GOT3 (cell line): ENCODE measurements at places on chromosomes 1 and 21.

DNA sequence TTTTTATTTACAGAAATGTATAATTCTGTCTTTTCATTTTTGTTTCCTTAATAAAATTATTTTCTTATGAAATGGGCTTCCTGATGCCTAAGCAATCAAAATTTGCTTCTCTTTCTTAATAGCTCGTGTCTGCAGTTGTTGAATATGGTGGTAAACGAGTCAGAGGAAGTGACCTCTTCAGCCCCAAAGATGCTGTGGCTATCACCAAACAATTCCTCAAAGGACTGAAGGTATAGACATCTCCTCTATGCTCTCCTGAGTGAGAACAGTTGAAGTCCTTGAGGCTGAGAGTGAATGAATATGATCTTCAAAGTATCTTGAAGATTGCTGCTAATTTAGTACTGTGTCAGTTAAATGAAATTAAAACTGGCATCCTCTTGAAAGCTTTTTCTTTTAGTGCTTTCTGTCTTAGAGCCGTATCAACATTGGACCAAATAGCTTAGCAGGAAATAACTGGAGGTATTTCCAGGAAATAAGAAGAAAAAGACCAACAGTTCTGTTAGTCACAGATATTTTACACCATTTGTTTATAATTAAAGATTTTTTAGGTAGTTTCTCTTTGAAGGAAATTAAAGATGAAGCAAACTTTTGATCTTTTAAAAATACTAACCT, 24.7 kb downstream of the VPS45 start:
- DNase-seq: no peak

DNA sequence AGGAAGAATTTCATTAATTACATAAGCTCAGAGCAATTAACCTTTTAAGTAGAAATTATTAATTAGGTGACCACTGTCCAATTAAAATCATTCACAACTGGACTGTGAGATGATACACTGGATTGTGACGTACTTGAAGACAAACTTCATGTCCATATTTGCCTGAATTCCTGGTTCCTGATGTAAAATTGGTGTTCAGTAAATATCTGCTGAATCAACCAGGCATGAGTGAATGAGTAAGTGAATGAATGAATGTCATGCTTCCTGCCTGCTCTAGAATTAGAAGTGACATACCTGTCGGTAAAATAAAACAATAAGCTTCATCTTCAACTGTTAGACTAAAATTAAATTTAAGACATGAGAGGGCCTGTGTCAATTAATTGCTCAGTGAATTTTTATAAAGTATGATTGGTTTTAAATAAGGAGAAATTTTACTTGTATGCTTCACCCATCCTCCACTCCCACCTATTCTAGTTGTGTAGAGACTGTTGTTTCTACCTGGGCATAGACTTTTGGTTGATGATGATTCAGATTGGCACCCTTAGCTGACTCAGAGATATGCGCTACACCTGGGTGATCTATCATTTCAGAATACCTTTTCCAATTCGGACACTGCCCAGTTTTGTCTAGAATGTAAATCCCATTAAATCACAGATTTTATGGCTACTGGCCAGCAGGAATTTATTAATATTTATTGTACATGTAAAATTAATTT, 56.9 kb upstream of the PTGS2 start:
- DNase-seq: no peak

GRCh38 chr1:2021550-2021949, 2.4 kb downstream of the GABRD start:
- no peak for DNase-seq

DNA sequence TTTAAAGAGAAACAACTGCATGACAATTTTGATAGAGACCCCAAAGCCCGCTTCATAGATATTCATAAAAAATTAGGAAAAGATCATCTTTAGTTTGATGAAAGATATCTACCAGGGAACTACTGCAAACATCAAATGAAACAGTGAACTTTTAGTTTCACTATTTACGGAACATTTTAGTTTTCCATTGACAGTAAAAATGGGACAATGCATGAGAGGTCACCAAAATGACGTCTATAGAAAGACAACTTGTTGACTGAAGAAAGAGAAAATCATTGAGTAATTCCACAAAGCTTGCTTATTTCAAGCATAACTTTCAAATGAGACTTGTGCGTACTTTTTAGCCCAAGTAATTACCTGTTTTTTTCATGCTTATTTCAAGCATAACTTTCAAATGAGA, 411.4 kb downstream of the HLX start:
- no peak for DNase-seq

GRCh38 chr1:215600258-215600792, 33.2 kb downstream of the KCTD3 start:
- DNase-seq: no peak

GRCh38 chr1:70386121-70386520, 24.9 kb upstream of the CTH start:
- no peak for DNase-seq

- DNase-seq: no peak
Measured at GRCh38 chr1:201422436-201423030, 1.0 kb upstream of the TNNI1 start.

DNA sequence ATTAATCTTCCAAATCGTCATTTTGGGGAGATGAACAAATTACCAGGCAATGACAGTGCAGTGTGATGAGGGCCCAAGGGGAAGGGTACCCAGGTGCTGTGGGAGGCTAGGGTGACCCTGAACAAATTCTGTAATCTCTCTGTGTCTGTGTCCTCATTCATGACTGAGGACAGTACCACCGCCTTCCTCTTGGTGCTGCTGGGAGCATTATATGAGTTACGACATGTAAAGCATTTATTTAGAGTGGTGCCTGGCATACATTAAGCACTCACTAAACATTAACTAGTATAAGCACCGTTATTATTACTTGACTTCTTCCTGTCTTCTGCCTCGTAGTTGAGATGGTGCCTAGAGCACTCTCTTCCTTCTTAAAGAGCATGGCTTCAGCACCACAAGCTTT, 468.2 kb upstream of the VAMP3 start:
- DNase-seq: no peak

DNA sequence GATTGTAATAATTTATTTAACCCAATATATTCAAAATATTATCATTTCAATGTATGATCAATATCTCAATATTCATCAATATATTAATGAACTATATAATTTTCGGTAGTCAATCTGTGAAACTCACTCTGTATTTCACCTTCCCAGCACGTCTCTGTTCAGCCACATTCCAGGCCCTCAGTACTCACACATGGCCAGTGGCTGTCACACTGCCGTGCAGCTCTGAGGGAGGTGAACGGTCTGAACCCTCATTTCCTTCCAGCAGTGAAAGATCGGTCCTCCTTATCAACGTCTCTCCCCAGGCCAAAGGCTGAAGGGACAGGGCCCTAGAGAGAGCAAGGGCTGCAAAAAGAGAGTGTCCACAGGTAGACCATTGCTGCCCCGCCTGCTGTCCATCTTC, 39.5 kb upstream of the ZNF124 start:
- DNase-seq: no peak

DNA sequence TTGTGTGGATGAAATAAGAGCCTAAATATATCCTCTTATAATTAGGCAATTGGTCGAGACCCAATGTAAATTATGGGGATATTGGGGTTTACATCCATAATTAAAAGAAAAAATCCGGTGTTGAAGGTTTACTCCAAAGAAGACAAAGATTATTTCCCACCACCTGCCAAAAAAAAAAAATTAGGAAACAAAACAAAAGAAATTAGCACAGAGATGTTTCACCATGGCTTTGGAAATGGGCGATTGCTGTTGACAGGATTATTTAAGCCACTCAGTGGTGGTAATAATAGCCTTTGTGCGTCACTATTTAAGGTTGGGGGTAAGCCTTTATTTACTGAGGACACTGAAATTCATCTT, 585 bp upstream of the GLRX2 start:
- no peak for DNase-seq

DNA sequence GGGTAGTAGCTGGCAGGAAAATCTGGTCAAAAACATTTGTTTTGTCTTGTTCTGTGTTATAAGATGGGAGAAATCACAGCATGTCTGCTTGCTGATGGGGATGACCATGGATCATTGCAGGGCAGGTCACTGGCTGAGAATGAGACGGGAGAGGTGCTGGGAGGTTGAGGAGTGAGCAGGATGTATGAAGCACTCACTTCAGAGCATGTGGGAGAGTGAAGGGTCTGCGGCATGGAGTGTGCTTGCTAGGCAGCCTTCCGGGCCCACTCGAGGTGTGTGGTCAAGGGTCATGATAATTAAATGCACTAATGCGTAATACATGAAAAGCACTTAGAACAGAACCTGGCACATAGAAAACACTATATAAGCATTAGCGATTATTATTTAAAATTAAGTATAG, 42.0 kb upstream of the SPOCD1 start:
- DNase-seq: no peak

DNA sequence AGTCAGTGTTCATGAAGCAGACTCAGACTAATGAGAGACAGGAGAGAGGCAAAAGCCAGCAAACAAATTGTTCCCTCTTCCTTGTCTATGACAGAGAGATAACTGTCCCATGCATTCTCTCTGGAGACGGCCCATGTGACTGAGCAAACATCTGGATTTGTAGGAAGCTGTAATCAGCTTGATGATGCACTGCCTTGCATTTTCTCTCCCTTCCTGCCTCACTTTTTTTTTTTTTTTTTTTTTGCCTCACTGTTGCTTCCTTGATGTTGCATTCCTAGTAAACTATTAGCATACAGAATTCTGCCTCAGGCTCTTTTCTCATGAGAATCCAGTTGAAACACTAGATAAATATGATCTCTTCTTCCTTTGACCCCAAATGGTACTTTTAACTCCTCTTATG, 134.5 kb downstream of the HHIPL2 start:
- DNase-seq: no peak

- DNase-seq: no peak
Measured at GRCh38 chr1:204834752-204835151, 35.9 kb upstream of the NFASC start.

- DNase-seq: no peak
Measured at GRCh38 chr1:30683699-30684098, 39.7 kb downstream of the MATN1 start.

GRCh38 chr1:180221462-180221861, 8.6 kb upstream of the LHX4 start:
- DNase-seq: no peak

DNA sequence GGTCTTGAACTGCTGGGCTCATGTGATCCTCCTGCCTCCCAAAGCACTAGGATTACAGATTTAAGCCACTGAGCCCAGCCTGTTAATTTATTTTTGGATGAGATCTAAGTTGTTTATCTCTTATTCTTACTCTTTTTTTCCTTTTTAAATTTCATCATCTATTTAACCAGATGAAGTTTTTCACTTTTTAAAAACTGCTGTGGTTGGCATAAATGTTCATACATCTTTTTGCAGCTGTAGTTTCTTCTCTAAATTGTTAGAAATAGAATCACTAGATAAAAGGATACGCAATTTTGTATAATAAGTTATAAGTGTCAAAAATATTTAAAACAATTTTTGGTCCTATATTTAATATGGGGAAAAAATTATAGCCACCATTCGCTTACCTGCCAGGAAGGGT, 80.3 kb upstream of the GPR88 start:
- DNase-seq: no peak

DNA sequence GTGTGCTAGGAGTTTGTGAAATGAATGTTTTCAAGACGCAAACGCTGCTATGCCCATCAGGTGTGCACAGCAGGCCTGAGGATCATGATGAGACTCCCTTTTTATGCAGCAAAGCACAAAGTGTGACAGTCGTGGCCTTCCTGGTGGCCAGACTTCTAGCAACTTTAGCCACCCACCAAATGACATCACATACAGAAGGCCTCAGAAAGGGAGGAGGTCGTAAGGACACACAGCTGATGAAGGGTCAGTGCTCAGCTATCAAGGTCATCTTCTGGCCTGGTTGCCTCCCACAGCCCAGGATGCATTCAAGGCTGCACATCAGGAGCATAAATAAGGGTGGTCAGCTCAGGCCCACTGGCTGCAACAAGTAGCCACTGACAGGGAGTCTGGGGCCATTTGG, 36.6 kb downstream of the BMP8A start:
- DNase-seq: no peak

GRCh38 chr1:77051425-77051824, 167.8 kb downstream of the PIGK start:
- DNase-seq: no peak

DNA sequence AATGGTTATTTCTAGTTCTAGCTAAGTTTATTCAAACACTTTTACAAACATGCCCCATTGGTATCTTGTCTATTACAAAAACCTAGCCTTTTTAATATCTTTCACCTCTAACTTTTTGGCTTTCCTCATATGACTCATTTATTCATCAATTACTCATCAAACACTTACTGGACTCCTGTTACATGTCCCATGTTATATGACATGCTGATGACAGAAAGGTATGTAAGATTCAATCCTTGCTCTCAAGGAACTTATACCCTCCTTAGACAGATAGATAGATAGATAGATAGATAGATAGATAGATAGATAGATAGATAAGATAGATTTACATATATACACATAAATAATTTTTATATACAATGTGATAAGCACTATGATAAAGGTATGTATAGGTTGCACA, 33.9 kb upstream of the INSL5 start:
- DNase-seq: no peak

GRCh38 chr1:172540635-172541034, 7.7 kb downstream of the SUCO start:
- no peak for DNase-seq

DNA sequence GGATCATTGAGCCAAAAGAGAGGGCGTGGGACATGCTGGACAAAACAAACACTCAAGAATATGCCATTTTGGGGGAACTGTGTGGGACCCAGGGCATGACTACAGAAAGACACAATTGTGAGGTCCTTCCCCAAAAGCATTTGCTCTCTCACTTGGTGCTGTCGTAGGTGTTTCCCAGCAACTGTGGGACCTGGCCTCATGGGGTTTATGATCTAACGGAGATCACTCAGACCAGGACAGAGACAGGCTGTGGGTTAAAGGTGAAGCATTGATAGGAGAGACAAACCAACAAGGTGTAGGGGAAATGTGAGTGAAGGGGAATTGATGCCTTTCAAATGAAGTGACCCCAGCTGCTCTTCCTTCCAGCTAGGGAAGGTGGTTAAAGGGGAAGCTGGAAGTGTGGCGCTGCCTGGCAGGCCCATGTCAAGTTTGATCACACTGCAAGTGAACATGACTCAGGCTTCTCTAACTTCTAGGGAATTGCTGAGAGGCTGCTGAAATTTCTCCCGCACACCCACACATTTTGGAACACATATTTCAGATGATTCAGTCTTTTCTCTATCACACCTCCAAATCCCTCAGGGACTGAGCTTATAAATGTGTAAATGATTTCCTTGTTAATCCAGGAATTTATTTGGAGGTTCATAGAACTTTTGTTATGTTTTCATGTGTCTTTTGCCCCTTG, 30.2 kb downstream of the TRAF5 start:
- DNase-seq: no peak

- no peak for DNase-seq
Measured at GRCh38 chr1:41608211-41608610, 123.7 kb upstream of the EDN2 start.

DNA sequence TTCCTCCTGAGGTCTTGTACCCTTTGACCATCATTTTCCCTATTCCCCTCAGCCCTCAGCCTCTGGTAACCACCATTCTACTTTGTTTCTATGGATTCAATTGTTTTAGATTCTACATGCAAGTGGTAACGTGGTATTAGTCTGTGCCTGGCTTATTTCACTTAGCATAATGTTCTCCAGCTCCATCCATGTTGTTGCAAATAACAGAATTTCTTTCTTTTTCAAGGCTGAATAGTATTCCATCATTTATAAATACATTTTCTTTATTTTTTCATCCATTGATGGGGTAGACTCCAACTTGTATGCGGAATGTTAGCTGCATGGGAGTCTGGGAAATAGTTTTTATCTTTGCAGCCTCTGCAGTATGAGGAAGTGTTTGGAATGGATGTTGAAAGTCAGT, 26.3 kb upstream of the TMEM54 start:
- DNase-seq: no peak

GRCh38 chr1:37574834-37575480, 18.2 kb downstream of the DNALI1 start:
- DNase-seq: no peak
